D721Med (cell line): ENCODE measurements at places on chromosomes 6 and 20.
A peak's percentile ranks its signal among the peaks of the same experiment; 100 is the strongest.

GRCh38 chr6:90739339-90739738, 152.5 kb upstream of the MAP3K7 start:
- no peak for DNase-seq

GRCh38 chr20:62792182-62792939, 3.9 kb upstream of the MRGBP start:
- DNase-seq = no peak

GRCh38 chr6:16635810-16636602, 125.3 kb downstream of the ATXN1 start:
- DNase-seq = no peak

DNA sequence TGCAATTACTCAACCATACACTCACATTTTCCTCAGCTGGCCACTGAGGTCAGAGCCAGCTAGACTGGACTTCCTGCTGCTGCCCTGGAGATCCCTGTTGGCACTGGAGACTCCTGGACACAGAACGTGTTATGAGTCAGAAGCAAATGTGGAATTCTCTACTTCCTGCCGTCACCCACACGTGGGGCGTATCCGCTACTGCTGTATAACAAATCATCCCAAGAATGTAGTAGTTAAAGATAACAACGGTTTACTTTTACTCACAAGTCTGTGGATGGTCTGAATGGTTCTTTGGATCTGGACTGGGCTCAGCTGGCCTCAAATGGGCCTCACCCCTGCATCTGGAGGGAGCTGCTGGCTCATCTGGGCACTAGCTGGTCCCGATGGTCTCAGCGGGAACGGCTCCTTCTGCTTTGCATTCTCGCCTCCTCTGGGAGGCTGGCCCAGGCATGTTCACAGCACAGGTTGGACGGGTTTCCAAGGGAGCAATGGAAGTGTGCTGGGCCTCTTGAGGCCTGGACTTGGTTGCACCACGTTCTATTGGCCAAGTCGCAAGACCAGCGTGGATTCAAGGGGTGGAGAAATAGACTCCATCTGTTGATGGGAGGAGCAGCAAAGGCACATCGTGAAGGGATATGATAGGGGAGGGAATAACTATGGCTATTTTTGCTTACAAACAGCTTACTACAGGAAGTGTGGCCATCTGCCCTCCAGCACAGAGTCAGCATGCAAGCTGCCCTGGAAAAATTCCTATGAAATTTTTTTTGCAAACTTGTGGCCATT, 118.5 kb downstream of the SNX5 start:
- no peak for DNase-seq

- DNase-seq = peak; percentile 62
Observed at GRCh38 chr6:44245912-44246662, 814 bp upstream of the HSP90AB1 start.

DNA sequence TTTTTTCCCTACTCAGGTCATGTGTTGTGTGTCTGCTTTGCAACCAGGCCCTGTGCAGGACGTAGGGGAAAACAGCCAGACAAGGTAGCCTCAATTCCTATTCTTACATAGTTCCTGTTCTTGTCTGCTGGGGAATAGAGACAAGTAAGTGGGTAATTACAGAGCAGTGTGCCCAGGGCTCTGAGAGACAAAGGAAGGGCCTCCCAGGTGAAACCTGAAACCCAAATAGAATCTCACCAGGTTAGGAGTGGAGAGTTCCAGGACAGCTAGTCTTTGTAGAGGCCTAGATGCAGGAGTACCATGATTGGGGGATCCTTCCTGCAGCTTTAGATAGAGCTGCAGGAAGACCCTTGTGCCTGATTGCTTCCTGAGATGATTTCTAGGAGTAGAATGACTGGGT, 48.4 kb downstream of the DHX35 start:
- DNase-seq = no peak

DNA sequence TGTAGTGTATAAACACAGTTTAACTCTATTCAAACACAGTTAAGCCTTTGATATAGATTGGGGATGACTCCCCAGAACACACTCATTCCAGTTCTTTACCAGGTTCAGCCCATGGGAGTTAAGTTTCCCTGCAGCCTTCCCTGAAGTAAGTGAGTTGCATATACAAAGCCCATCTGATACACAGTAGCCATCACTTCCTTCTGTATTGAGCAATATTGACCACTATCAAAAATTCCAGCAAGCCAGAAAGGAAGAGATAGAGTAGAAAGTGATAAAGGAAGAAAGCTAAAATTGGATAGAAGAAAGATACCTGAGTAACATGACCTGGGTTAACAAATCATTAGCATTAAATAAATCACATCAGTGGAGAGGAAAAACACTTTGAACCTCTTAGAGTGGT, 34.6 kb downstream of the DEFB114 start:
- no peak for DNase-seq

- no peak for DNase-seq
Observed at GRCh38 chr6:46969206-46969605, 47.5 kb upstream of the ADGRF5 start.

GRCh38 chr6:143040018-143040417, 20.7 kb upstream of the AIG1 start:
- DNase-seq = no peak

GRCh38 chr6:116561377-116562018, 7.9 kb downstream of the CALHM4 start:
- DNase-seq = no peak

GRCh38 chr6:41878246-41878645, 16.9 kb downstream of the USP49 start:
- no peak for DNase-seq

DNA sequence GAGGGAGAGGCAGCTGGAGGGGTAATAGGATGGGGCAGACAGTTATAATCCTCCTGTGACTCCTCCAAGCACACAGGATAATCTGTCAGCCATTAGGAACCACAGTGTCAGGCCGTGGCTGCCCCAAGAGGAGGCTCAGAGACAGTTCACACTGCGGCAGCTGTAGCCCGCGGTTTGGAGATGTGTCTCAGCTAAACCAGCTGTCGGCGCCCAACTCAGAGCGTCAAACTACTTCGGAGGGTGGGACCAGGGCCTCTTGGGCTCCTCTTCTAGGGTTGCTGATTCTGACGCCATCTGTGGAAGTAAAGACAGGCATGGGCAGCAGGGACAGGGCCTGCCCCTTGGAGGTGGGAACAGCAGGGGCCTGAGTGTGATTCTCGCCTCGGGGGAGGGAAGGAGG, 309.8 kb downstream of the CDC5L start:
- peak; percentile 61 for DNase-seq

GRCh38 chr6:16041327-16041726, 87.6 kb upstream of the MYLIP start:
- no peak for DNase-seq

DNA sequence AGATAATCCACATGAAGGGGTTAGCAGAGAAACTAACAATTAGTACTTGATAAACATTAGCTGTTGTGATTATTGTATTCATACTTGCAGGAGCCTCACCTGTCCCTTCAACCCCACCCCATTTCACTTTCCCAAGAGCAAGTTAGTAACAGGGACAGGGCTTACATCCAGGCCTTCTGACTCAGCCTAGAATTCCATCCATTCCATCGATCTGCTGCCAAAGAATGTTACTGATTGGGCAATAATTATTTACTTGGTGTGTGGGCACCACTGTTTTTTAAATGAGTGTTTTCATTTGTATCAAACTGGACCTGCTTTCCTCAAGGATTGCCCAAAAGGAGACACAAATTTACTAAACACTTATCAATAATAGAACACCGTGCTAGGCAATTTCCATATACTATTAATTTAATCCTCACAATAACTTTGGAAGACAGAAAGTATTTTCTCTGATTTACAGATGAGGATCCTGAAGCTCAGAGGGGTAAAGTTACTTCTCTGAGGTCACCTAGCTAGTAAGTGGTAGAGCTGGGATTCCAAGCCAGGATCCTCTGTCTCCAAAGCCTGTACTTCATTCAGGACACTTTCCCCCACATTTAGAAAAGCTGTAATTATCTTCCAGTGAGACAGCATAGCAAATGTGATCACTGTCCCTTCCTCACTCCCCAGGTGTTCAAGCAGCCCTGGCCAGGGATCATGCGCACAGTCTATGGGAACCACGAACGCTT, 32.8 kb downstream of the GSS start:
- no peak for DNase-seq

DNA sequence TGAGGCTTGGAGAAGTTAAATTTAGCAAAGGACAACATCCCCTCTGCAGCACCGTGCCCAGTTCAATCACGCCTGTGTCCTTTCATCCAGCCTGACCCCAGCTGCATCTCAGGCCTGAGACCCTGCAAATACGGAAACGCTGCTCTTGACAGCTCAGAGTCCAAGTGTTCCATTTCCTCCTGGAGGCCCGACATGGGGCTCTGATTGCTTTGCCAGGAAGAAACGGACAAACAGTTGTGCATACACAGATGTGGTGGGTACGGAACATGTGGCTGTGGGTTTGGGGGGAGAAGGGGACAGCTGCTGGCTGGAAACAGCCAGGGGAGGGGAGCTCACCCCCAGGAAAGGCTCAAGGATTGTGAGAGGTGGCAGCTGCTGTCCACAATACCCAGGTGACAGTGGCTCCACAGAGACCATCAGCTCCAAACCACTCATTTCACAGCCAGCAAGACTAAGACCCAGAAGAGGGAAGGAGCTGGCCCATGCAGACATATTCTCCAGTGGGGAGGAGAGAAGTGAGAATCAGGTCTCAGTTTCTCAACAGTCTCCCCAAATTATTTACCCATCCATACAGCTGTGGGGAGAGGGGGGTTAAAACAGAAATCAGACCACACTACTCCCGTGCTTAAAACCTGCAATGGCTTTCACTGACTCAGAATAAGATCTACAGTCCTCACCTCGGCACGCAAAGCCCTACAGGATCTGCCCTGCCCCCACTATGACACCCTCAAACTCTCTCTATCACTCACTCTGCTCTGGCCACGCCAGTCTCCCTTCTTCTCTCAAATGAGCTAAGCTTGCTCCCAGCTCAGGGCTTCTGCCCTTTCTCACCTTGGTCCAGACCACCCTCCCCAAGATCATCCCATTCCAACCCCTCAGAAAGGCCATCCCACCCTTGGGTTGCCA, 89.1 kb downstream of the PREX1 start:
- no peak for DNase-seq

DNA sequence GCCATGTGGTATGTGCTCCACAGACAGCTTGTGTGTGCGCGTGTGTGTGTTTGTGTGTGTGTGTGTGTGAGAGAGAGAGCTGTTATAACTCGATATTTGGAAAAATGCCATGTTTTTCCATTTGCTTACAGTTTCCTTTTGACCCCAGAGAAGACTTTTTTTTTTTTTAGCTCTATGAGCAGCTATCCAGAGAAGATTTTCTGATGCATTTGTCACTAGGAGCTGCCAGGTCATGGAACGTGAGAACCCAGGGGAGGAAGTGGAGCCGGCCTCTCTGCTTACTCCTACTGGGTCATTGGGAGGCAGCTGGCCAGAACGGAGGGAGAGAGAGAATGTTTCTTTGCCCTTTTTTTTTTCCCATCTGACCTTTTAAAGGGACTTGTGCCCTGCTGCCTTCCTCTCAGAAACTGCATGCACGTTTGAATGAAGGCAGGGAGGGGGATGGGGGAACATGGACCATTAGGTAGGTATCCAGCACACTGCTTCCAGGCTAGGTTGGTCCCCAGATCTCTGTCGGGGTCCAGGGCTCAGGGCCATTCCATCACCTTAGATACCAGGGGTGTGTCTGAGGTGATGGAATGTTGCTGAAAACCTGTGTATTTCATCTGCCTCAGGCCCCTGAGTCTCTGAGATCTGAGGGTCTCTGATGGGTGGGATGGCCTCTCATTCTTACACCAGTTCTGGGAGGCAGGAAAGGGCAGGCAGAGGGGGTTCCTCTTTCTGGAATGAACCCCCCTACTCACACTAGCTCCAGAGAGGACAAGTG, 11.2 kb upstream of the MRPS18A start:
- DNase-seq = no peak

GRCh38 chr6:88869263-88870020, 94.0 kb downstream of the RNGTT start:
- DNase-seq = no peak

- DNase-seq = no peak
Observed at GRCh38 chr20:9467995-9468394, 46.4 kb upstream of the LAMP5 start.

GRCh38 chr6:108748055-108748454, 100.2 kb upstream of the ARMC2 start:
- no peak for DNase-seq

GRCh38 chr6:11189865-11190624, 42.4 kb downstream of the NEDD9 start:
- no peak for DNase-seq

DNA sequence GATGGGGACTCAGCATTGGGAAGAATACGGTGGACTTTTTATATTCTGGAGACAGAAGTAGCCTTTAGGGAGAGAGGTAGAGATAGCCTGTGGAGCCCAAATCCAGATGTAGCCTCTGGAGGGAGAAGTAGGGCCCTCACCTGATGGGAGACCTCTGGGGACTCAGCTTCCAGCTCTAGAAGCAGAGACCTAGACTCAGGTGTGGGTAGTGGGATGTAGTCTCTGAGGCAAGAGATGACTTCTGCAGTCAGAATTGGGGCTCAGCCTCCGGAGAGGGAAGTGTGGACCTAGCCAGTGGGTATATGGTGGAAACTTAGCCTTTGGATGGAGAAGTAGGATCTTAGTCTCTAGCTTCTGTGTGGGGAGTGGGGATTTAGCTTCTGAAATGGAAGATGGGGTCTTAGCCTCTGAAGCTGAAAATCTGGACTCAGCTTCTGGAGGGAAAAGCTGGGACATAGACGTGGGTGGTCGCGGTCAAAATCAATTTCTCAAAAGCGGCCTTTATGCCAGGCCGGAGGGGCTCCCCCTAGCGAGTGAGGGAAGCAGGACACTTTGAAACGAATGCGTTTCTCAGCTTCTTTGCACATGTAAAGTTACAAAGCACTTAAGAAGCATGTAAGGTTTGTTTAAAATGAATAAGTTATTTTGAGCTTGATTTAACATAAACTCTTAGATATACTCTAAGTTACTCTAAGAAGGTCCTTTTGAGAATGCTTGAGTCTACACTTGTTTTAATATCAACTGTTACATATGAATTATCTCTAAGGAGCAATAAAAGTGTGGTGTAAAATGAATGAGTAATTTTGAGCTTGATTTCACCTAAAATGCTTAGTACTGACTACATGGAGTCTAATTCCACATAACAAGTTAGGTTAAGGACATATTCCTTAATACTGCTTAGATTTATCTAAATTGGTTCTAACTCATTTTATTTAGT, 12.9 kb upstream of the ZNF343 start:
- DNase-seq = no peak

GRCh38 chr6:40152701-40153436, 218.6 kb upstream of the MOCS1 start:
- DNase-seq = no peak

DNA sequence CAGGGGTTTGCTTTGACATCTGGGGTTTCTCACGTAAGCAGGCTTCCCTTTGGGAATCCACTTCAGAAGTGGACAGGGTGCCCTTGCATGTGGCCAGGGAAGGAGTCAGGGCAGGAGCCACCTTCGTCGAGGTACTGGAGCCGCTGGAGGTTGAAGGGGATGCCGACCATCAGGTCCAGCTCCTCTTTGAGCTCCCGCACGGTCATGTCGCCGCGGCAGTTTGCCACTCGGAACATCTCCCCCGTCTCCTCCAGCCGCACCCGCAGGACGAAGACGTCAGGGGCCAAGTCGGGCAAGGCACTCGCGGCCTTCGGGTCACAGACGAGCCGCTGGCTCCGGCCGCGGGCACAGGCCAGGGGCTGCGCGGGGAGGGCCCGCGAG, 360 bp downstream of the ANKRD60 start:
- DNase-seq = no peak
